Mesenteric fat pad (tissue), 1 donor: ENCODE measurements at places on chromosomes 2 and 18. TPM values are rescaled to one million over a fixed set of nuclear protein-coding genes. Genes with fewer than 3 reads are reported as not detected.

DNA sequence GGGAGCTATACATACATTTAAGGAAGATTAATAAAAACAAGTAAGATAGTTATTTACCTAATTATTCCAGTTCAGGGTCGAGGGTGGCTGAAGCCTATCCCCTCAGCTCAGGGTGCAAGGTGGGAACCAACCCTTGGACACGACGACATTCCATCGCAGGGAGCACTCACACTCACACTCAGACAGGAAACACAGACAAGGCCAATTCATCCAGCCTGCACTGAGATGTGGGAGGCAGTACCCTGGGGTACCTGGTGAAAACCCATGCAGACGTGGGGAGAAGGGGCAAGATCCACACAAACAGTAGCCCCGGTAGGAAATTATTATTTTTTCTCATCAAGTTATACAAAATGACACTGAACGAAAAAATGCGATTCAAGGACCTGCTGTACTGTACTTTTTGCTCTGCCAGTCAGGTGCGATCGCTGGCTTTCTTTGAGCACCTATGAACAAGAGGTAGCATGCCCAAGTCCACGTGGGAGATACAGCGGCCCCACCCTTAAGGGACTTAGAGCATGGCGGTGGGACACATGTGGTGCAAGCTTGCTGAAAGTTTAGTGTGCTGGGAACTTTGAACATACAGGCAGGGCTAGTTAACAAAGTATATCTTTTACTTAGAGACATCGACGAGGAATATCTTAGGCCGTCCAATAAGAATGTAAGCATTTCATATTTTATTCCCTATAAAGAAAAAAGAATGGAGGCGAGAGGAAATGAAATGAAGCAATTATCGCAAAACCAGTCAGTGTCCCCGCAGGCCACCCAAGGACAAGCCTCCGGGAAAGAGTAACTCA, 624 bp downstream of the METTL8 start:
- no peak for DNase-seq

The ABCB11 gene
- total RNA-seq: 0.06 TPM

DNA sequence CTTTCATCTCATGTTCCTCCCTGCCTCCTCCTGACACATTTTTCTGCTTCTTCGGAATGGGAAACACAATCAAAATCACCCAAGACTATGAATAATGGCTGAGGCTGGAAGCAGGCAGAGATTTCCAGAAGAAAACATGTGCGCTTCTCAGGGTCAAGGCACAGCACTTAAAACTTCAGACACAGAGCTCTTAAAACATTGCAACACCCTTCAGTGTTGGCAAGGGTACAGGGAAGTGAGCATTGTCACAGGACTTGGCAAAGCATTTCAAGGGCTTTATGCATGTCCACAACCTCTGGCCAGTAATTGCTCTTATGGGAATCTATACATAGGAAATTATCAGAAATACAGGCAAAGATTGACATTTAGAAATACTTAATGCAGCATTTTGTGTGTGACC, 477.6 kb upstream of the KLHL29 start:
- no peak for DNase-seq

DNA sequence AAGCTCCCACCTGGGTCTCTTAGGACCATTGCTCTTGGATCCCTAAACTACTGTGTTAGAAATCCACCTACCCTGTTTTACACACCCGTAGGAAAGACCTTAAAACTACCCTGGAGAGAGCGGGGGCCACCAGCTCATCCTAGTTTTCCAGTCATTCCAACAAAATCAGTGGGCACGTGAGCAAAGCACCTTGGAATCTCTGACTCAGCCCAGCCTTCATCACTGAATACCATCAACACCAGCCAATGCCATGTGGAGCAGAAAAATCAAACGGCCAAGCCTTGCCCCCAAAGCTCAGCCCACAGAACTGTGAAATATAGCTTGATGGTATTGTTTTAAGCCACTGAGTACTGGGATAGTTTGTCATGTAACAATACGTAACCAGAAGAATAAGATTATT, 449.7 kb upstream of the CHAC2 start:
- DNase-seq: no peak

The KLHL41 gene
- 0.55 TPM for total RNA-seq

GRCh38 chr2:12457831-12458230, 258.9 kb upstream of the TRIB2 start:
- no peak for DNase-seq

GRCh38 chr2:187194049-187194448, 254.0 kb downstream of the CALCRL start:
- no peak for DNase-seq

GRCh38 chr18:78069784-78070664, 820.4 kb downstream of the GALR1 start:
- no peak for DNase-seq

DNA sequence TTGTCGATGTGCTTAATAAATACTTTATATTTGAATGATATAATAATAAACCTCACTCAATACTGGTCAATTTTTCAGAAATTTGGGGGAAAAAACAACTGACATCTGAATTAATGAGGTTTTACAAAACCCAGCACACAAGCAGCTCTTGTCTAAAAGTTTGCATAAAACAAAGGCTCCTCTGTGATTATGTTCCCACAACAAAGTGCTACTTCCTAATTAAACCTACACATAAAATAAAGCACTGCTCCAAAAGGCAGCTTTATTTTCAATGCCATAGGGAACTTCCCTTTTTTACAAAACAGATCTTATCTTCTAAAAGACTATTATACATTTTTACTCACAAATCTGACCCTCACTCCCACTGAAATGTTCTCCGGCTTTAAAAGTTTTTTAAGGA, 47.1 kb downstream of the LAMA1 start:
- DNase-seq: no peak

GRCh38 chr2:217289907-217290280, 430.0 kb upstream of the TNP1 start:
- no peak for DNase-seq

The CSRNP3 gene
- 0.51 TPM for total RNA-seq

DNA sequence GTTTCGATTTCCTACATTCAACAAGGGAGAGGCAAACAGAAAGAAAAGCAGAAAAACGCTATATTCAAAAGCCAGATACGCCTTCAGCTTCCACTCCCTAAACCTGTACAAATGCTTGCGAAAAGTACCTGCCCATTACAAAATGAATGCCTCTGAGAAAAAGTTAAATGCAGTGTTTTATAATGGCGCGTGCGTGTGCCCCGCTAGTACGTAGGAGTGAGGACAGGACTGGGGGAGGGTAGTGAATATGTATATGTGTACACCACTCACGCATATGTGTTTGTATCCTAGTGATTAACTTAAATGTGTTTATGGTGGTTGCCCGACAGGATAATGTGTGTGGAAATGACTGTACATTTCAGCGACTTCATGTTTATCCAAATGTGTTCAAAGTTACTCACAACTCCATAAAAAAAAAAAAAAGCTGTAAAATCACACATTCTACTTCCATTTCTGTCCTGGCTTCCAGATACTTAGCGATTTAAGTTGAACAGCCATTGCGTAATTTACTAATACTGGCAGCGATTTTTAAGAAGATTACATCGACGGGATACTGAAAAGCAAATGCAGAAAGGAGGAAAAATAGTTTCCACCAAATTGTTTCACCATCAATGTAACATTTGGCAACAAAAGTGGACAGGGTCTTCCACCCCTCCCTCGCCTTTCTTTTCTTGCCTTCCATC, 1.3 kb downstream of the NEUROD1 start:
- DNase-seq: no peak

The TBR1 gene
- not detected for total RNA-seq

GRCh38 chr2:216394881-216395280, 17.4 kb upstream of the SMARCAL1 start:
- DNase-seq: no peak

DNA sequence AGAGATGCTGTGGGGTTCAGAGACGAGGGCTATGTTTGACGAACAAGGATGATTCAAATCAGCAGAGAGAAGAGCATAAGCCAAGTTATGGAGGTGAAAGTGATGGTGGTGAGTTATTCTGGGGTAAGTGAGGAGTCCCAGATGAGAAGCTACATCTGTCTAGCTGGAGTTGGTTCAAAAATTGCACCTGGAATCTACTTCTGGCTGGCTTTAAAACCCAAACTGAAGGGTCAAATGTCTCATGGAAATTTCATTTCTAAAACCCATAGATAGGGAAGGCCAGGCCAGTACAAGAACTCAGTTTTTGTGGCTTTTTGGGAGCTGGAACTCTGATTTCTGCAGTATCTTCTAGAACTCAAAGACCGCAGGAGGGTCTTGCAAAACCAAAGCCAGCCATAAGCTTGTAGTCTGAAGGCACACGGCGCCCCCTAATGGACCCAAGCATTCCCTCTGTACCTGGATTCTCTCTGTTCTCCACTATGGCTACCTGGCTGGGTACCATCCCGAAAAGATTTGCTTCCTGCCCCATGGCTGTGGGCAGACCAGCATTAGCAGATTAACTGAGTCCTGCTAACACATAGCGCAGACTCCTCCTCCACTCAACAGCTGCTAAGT, 229.1 kb upstream of the SLC14A2 start:
- no peak for DNase-seq

The RASGRP3 gene
- total RNA-seq: 16.1 TPM

DNA sequence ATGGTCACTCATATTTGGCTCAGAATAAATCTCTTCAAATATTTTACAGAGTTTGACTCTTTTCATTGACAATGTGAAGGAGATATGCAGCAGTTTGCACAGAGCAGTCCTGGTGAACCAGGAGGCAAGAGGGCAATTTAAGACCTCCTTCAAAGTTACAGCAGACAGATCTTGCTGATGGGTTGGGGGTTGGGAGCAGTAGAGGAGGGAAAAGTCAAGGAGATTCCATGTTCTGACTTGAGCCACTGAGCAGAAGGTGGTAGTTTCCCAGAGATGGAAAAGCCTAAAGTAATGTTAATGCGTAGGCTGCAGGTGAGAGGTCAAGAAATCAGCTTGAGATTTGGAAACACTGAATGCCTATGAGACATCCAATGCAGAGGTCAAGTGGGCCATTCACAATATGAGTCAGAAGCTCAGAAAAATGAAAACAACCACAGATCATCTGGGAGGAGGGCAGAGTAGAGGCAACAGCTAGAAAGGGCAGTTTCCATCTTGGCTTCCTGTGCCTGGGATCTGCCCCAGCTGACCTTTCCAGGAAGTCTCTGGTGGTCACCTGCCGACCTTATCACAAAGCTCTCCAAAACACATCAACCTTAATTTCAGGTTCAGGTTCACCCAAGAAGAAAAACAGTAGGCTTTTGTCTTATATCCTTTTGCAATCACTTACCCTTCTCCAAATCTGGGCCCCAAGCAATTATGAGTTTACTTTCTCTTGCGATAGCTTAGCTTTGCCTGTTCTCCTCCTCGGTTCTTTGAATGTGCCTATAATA, 197.5 kb upstream of the ARL4C start:
- no peak for DNase-seq

The SERPINB2 gene
- 6.6 TPM for total RNA-seq

DNA sequence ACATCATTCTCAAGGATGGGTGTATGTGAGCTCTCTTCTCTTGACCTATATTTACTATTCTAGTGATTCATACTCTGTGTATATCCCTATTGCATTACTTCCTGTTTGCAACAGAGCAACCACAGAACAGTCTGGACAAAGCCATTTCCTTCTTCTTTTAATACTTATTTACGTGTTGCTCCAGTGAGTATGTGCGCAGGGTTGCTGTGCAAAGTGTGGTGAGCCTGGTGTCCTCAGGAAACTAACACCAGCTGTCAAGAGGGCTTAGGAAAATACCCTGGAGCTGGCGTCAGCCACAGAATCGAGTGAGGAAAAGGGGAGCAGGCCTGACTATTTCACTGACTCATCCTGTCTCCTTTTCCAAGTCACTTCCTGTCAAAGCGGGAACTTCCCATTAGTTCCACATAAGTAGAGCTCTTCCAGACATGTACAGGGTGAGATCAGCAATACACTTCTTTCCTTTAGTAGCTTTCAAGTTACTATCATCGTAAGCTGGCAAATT, 214.1 kb upstream of the COPS8 start:
- no peak for DNase-seq

DNA sequence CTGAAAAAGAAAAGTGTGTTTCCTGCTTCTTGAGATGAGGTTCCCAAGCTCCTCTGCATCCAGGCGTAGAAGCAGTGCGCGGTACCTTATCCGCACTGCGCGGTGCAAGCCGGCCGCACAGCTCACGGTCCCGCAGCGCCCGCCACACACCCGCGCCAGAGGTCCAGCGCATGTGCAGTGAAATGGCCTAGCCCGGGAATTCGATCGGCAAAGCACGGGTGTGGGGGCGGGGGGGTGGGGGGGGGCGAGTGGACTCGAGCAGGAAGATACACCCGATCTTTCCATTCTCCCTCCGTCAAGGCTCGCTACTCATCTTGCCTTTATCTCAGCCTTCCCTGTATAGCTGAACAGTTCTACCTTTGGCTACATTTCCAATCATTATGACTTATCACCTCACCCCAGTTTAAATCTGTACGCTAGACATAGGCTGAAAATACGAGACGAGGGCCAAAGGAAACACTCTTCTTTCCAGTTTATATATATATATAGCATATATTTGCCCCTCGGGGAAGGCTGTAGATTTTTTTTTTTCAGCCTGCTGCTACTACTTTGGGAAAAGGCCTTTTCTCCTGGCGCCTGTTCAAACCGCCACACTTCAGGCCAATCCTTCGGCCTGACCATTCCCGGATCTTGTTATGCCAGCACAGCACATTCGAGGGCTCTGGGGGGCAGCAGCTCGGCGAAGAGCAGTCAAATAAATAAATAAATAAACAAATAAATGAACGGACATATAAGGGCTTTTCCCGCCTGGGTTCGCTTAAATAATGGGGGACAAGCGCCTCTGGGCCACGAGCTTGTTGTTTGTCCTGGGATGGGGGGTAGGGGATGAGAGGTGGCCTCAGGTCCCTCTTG, 10.4 kb downstream of the HOXD8 start:
- peak; percentile 85 for DNase-seq

- no peak for DNase-seq
Observed at GRCh38 chr2:194491409-194492115, 1165.5 kb upstream of the SLC39A10 start.

GRCh38 chr2:63792530-63792929, 49.2 kb upstream of the UGP2 start:
- no peak for DNase-seq

DNA sequence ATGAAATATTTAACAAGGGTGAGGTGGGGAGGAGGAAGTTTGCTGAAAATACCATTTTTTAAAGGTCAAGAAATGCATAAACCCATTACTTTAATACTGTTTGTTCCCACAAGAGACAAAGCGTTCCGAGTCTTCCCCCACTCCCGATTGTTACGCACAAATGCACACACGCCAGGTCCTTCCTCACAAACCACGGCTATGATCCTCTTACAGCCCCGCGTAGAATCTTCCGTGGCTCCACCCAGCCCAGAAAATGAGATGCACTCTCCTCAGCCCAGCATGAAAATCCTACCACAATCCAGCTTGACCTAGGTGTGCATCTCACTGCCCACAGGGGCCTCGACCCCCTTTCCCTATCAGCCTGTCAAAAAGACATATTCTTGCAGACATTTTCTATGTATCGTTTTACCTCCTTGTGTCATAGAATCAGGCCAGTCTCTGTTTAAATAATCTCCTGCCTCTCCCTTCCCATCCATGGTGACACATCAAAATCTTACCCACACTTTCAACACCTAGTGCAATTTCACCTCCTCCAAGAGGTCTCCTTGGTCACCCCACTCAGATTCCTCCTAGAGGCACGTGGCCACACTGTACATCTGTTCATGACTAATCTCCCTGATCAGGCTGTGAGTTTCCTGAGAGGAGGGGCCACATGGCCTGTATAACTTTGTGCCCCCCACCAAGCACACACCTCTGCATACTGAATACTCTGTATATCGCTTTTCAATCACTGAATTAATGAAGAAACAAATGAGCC, 491.0 kb upstream of the KLHL29 start:
- no peak for DNase-seq

The PLCL1 gene
- total RNA-seq: 3.6 TPM

The TUBA4A gene
- 21.7 TPM for total RNA-seq

The DCDC2C gene
- not detected for total RNA-seq

The CCBE1 gene
- 2.3 TPM for total RNA-seq

The ATP6V1B1 gene
- 2.4 TPM for total RNA-seq
